ENCODE measurements at places on chromosomes 2 and 18. TPM values are rescaled to one million over a fixed set of nuclear protein-coding genes. Genes with fewer than 3 reads are reported as not detected.

TUBA3D gene
- not detected for total RNA-seq

CRYGC gene
- not detected for total RNA-seq

ZNF513 gene
- total RNA-seq, result 32.0 TPM

ASB18 gene
- not detected for total RNA-seq

MYO1B gene
- 54.6 TPM for total RNA-seq

CRYBA2 gene
- 6.1 TPM for total RNA-seq

ELOA2 gene
- not detected for total RNA-seq

ANKMY1 gene
- total RNA-seq, result 23.0 TPM

GPR55 gene
- 1.1 TPM for total RNA-seq

MOCOS gene
- total RNA-seq, result 4.7 TPM

DNA sequence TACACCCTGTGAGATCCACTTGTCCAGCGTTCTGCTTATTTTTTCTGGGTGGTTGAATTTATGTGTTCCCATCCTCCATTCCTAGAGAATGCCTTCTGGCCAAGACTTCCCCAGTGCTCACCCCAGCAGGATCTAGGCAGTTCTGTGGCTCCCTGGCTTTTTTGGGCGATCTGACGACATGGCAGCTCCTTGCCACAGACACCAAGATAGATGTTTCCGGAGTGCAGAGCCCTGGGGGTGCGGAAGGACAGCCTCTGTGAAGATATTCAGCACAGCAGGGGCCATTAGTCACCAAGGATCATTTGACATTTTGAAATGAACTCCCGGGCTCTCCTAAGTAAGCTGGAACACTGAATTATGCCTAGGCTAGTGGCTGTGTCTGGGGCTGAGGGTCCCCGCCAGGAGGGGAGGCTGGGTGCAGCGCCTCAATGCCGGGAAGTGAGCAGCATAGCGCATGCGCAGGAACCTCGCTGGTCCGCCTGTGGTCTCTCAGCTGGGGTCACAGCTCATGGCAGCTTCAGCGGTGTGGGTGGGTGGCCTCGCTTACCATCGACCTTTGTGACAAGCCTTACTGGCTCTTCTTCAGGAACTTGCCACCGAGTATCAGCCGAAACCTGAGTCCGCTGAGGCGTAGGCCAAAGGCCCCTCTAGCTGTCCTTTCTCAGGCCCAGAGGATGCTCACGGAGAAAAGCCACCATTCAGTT, 60.3 kb downstream of the MEX3C start:
- no peak for DNase-seq

DNA sequence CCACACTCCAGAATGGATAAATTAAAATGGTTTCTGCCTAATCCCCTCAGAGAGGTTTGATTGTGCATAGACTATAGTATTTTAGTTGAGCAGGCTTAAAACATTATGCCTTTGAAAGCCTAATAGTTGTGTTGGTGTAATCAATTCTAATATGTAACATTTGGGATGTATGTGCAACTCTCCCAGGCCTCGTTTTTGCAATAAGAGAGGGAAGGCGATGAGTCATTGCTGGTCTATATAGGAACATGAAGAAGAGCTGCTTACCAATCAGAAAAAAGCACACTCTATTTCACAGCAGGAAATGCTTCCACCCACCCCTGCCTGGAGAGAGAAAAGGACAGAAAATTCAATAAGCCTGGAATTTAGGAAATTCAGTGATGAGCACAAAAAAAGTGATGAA, 1424.0 kb upstream of the PIK3C3 start:
- DNase-seq, result no peak

DNA sequence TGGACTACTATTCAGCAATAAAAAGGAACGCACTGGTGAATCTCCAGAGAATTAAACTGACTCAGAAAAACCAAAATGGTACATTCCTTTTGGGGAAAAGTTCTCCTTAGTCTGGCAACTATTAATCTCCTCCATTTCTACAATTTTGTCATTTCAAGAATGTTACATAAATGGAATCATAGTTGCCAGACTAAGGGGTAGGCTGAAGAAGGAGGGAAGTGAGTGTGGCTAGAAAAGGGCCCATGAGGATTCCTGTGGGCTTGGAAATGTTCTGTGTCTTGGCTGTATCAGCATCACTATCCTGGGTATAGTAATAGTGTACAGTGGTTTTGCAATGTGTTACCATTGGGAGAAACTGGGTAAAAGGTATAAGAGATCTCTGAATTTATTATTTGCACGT, 72.4 kb downstream of the ZAP70 start:
- DNase-seq, result no peak

- no peak for DNase-seq
Observed at GRCh38 chr2:188235364-188235763, 56.3 kb upstream of the GULP1 start.

DNA sequence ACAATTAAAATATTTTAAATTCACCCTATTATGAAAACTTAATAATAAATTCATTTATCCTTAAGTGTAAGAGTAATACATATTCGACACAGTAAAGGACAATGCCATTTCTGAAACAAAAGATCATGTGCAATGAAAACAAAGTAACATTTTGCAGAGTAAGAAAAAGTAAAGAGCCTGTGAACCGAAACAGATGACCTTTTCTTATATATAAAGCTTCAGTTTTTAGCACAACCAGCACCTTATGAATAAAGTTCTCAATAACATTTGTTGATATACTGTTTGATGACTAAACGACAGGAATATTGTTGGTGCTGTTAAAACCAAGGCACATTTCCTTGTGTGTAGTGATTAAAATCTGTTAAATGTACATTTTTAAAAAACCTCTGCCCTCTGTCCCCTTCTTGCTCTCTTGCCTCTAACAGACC, 1.5 kb downstream of the PELI1 start:
- DNase-seq, result no peak

DNA sequence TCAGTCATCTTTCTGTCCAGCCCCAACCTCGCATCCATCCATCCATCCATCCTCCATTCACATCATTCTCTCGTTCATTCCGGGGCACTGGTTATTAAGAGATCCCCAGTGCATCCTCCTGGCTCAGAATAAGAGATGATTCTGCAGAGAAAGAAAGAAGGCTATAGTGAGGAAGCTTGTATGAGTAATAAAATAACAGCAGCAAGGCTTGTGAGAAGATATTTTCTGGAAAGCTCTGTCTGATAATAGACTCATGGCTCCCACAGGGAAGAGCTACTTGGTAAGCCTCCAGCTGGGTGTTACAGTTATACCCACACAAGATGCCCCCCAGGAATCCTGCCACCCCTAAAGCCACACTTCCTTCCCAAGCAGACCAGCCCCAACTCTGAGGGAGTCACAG, 143.2 kb downstream of the MTCL1 start:
- no peak for DNase-seq
